CD4-positive, alpha-beta T cell treated with Interleukin-12 subunit alpha and Interleukin-12 subunit beta, for 1 hour (primary cell): ENCODE measurements at places on chromosomes 1 and 21.
A peak's percentile ranks its signal among the peaks of the same experiment; 100 is the strongest.

- no peak for DNase-seq
These were observed 22.9 kb downstream of the SMAP2 start for GRCh38 chr1:40396420-40396819.

- no peak for DNase-seq
These were observed 3.6 kb upstream of the RD3 start for GRCh38 chr1:211495584-211495983.

DNA sequence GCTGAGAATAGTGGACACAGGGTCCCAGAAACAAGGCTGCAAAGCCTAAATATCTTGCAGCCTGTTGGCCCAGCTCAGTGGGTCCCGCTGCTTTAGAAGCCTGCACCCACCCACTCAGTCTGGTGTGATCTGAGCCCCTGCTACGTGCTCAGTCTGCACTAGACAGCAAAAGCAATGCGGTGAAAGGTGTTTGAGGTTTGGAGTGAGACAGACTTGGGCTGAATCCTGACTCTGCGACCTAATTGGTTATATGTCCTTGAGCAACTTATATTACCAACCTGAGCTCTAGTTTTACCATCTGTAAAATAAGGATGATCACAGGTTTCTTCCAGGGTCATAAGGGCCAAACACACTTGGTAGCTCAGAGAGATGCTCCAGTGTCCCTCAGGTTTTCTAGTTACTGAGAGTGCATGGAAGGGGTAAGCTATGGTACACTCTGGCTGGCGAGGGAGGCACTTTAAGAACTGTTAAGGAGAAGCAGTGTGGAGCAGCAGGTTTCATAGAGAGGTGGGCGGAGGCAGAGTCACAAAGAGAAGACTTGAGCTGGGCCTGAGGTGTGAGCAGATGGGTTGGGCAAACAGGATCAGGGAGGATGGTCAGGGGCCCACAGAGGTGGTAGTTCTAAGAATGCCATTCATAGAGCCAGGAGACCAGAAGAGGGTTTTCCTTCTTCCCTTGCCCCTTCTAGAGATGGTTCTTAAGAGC lies 10.1 kb downstream of the TMEM200B start:
- no peak for DNase-seq

DNA sequence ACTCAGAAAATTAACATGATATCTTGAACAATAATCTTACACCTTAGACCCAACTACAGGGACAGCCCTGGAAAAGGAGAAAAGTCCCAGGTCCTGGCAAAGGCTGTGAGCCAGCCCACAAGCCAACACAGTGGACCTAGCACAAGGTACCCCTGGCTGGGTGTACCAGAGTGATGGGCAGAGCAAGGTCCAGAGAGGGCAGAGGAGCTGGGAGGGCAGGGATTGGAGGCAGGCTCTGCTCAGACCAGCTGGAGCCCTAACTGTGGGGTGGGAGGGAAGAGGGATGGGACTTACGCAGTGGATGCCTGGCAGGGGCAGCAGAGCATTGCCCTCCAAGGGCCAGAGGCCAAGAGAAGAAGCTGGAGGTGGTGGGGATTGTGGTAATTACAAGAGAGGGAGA lies 101.6 kb downstream of the KCND3 start:
- no peak for DNase-seq

DNA sequence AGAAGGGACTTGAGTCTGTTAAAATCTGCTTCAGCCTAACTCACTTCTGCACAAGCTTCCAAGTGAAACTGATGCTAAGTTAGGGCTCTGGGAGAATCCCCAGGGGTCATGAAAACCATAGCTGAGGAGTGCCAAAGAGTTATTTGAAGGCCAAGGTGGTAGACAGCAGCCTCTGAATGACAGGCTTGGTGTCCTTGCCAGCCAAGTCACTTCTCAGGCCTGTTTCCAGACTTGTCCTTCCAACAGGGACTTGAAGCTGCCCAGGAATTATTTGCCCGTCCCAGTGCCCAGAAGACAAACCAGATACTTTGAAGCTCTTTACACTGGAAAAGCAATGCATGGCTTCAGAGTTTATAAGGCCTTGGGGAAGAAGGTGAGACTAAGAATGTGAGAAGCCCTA lies 33.6 kb downstream of the RNASEL start:
- DNase-seq: no peak

GRCh38 chr1:11697893-11698210 lies 6.3 kb downstream of the DRAXIN start:
- no peak for DNase-seq

GRCh38 chr1:247373721-247374141 lies 42.1 kb upstream of the ZNF496 start:
- DNase-seq: peak; percentile 61

DNA sequence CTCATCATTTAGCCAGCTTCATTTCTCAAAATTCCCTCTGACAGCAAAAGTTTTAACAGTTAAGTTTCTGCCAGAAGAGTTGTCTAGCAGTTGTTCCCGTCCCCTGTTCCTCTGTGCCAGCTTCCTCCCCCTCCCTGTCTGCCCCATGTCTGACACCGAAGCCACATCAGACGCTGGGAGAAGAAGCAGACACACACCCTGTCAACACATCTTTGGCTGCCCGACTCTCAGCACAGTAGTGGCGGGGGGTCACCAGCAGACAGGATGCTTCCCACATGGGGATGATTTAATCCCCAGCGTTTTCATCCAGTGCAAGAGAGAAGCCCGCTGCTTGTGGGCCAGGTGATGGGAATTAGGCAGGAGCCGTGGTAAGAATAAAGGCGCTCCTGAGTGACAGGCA lies 379.4 kb upstream of the RUNX1 start:
- peak; percentile 32 for DNase-seq

GRCh38 chr1:209516771-209517680 lies 66.5 kb upstream of the CAMK1G start:
- DNase-seq: no peak

DNA sequence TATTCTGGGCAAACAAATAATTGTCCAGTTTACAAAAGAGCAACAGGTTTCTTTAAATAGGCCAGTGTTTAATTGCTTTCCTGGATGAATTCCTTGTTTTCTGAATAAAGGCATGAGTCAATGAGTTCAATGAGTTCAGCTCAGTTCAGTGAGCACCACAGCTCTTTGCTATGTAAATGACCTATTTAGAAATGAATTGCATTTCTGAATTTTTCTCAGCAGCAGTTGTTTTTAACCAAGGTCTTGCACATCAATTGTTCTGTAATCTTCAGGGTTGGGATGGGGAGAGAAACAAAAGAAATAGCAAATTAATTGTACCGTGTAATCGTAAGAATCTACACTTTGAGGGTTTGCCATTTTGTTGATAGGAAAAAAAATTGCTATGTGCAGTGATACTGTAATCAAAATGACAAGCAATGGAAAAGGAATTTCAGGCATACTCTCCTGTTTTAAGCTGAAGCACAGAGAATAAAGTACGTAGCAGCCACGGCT lies 45.7 kb downstream of the MIS18A start:
- no peak for DNase-seq

- DNase-seq: no peak
These were observed 224.5 kb upstream of the CSF3R start for GRCh38 chr1:36707221-36707620.

- no peak for DNase-seq
These were observed 67.1 kb upstream of the PTGFRN start for GRCh38 chr1:116842654-116843053.

DNA sequence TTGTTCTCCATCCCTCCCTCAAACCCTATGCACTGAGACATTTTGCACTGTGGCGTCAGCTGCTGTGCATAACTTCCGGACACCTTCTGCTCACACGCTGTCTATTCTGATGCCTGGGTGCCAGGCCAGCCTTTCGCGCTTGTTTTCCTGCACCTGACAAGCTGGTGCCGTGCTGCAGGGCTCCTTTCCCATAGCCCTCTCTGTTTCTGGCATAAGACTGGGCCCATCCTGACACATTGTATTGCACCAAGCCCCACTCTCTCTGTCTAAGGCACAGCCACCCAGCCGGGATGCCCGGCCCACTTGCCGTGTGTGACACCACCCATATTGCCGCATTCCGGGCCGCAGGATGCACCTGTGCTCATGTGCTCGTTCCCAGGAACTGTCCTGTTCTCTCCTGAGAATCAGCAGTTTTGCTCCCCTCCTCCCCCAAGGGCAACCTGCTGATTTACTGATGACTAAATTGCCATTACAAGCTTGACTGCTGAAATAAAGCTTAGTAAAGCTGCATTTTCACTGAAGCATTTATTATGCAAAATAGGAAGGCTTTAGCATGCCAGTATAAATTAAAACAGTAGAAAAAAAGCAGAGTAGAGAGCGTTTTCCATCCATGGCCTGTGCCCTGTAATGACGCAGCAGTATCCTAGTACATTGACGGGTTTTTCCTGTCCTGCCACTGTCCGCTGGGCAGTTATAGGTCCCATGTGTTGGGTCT lies 88.0 kb downstream of the CD247 start:
- DNase-seq: no peak

DNA sequence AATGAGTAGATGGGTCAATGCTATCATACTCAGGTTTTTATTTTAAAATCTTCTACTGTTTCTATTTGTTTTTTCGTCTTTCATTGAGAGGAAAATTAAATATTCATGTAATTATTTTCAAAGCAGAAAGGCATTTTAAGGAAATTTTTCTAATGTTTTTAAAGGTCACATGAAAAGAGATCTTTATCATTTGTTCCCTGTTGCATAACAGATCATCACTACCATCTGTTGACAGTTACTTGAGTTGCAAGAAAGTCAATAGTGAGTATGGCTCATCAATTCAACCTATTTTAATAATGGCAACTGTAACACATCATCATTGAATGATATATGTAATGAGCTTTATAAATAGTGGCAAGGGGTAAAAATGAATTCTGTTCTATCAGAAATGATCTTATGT lies 369.7 kb downstream of the DPYD start:
- no peak for DNase-seq

- no peak for DNase-seq
These were observed 58.7 kb upstream of the GOLT1A start for GRCh38 chr1:204272505-204272904.

GRCh38 chr1:170367615-170368014 lies 164.4 kb upstream of the GORAB start:
- no peak for DNase-seq

GRCh38 chr1:204390751-204391466 lies 20.7 kb downstream of the PPP1R15B start:
- DNase-seq: no peak

DNA sequence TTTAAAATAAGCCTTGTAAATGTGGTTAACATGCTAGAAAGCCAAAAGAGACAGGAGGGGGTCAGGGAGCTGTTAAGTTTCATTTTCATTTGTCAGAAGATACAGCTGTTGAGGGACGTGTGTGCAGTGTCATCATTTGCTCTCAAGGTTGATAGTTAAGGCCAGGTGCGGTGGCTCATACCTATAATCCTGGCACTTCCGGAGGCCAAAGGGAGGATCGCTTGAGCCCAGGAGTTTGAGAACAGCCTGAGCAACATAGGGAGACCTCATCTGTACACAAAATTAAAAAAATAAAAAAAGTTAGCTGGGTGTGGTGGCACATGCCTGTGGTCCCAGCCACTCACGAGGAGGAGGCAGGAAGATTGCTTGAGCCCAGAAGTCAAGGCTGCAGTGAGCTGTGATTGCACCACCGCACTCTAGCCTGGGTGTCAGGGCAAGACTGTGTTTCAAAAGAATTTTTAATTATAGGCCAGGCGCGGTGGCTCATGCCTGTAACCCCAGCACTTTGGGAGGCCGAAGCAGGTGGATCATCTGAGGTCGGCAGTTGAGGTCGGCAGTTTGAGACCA lies 22.7 kb downstream of the ZBTB8OS start:
- DNase-seq: peak; percentile 43

GRCh38 chr1:6358757-6359201 lies 34.8 kb downstream of the ACOT7 start:
- peak; percentile 80 for DNase-seq

GRCh38 chr1:205111354-205111753 lies 10.4 kb downstream of the RBBP5 start:
- no peak for DNase-seq

DNA sequence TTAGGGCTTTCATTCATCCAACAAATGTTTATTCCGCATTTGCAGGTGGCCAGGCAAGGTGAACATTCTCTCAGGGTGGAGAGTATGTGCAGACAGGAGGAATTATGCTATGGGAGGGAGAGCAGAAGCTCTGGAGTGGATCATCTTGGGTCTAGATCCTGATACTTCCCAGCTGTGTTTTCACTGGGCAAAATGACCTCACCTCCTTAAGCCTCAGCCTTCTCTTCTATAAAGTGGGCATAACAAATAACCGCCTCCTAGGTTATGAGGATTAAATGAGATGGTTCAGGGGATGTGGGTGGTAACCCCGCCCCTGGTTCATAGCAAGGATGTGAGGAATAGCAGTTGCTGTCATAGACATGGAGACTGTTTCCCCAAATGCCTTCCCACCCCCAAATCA lies 1.7 kb upstream of the TMEM51 start:
- DNase-seq: no peak

GRCh38 chr1:207088161-207088560 lies 499 bp upstream of the C4BPB start:
- DNase-seq: no peak

DNA sequence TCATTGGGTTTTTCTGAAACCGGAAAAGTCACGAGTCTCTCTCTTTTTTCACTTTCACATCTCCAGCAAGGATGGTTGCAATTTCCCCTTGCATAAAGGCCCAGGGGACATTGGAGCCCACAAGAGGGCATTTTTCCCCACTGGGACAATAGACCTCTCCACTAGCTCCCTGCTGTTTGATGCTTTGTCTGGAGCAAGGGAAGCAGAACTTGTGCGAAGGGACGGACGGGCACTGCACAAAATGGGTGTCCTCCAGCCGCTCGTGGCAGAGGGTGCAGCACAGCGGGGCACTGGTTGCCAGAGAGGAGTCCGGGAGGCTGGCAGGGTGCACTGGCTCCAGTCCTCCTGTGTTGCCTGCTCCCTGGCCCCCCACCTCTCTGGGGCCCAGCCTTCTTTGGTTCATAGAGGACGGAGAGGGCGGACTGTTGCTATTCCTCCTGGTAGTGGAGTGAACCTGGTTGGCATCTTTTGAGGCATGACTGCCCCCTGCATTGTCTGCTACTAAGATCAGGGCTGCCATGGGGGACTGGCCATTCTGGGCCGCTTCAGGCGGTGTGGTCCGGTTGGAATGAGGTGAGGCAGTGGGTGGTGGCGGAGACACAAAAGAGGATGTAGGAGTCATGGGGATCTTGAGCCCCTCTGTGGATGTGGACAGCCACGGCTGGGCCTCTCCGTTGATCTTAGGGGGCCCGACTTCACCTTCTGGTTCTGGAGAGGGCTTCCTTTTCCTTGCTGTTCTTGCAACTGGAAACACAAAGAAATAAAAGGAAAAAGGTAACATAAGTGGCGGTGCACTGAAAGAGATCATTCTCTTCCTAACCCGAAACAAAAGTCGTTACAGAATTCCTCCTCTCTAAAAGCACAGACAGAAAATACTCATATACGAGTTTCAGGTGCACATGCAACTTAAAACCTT lies 2.6 kb downstream of the IRF2BP2 start:
- DNase-seq: peak; percentile 51

DNA sequence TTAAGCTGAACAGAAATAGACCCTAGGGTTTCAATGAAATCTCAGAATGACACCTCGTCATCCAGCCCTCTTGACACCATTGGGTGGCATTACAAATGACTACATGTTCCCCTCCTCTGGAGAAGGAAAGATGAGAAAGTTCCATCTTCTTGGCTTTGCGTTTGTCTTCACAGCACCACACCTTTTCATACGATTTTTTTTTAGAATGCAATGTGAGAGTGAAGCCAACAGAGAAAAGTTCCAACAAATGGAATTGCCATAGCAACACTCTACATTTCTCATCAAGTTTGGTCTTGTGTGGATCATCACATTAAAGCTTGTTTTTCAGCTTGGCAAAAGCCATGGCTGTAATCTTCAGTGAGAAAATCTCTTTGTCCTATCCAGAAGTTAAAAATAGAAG lies 183.4 kb upstream of the SNX7 start:
- no peak for DNase-seq

GRCh38 chr1:60857851-60858250 lies 224.5 kb upstream of the NFIA start:
- no peak for DNase-seq

GRCh38 chr1:235864931-235865525 lies 1.7 kb downstream of the LYST start:
- DNase-seq: peak; percentile 31
